DMS53 (cell line): ENCODE measurements at places on chromosomes 13 and 19.

DNA sequence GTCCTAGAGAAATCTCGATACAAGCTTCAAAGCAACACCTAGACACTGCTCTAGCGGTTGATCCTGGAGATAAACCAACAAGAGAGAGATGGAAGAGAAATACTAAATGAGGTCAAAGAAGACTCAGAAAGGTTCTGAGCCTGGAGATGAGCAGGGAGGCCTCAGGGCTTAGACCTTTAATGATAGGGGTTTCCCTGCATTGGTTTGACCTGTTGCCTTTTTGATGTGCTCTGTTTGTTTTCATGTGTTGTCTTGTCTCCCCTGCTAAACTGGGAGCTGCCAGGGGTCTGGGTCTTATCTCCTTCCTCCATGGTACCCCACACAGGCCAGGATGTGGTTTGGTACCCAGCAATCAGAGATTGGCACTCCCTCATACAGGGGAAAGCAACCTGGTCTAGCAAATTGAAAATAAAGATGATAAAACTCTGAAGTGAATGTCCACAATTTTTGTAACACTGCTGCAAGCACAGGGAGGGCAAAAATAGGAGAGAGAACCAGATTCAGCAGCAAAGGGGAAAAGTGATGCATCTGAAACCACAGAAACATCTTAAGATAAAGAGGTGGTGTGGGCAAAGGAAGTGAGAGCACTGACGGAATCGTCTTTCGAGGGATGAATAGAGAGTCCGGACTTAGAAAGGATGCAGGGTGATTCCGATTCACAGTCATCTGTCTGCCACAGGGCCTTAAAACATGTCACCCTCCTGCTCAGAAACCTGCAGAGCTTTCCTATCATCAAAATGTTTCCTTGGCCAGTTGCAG is 3.5 kb downstream of the FFAR2 start:
- no peak for DNase-seq

DNA sequence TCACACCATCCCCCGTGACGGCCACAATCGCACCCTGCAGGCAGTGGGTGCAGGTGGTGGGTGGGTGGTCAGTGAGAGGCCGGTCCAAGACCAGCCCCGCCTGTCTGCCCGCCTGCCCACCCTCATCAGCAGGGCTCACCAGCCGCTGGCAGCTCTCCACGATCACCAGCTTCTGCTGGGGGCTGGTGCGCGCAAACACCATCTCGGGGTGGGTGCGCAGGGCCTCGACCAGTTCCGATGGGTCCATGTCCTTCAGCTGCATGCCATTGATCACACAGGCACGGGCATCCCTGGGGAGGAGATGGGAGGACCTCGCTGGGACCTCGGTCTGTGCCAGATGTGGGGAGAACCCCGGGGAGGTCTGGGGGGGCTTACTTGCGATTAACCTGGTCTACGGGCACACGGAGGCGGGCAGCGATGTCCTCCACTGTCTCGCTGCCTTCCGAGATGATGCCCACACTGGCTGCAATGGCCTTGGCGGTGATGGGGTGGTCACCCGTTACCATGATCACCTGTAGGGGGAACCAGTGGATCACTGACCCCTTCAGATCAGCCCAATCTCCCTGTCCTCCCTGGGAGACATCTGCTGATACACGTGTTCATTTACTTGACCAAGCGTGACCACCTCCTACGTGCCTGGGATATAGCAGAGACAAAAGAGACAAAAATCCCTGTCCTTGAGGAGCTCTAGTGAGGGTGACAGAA is 8.0 kb downstream of the ATP4A start:
- peak; percentile 74 for DNase-seq

- DNase-seq: no peak
Observed at GRCh38 chr19:18490728-18491127, 31.1 kb downstream of the ELL start.

DNA sequence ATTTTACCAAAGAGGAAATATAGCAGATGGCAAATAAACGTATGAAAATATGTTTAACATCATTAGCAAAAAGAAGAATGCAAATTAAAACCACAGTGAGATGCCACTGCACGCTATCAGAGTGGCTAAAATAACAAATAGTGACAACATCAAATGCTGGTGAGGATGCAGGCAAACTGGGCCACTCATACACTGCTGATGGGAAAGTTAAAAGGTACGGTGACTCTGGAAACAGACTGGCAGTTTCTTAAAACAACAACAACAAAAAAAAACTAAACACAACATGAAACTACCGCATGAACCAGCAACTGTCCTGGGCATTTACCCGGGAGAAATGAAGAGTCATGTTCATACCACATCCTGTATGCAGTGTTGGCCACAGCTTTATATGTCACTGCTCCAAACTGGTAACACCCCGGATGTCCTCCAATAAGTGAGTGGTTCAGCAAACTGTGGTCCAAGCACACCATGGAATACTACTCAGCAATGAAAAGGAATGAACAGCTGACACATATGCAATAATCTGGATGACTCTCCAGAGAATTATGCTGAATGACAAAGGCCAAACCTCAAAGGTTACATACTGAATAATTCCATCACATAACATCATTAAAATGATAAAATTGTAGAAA is 22.3 kb downstream of the EPS15L1 start:
- no peak for DNase-seq

DNA sequence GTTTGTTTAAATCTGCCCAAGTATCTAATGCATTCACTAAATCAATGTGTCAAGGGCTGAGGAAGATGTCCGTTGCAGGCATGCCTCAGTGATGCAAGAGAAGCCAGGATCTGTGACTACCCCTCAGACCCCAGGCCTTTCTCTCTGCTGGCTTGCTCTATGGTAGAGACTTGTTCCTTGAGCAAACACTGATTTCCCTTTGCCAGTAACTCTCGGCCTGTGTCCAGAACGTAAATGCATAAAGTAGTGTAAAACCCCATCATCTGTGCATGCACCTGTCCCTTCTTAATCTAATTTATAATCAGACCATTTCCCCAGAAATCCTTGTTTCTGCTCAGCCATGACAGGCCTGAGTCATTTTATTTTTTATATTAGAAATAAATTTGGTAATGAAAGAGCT is 28.7 kb upstream of the FRY start:
- no peak for DNase-seq

- no peak for DNase-seq
Observed at GRCh38 chr13:93620181-93620765, 393.7 kb downstream of the GPC6 start.

DNA sequence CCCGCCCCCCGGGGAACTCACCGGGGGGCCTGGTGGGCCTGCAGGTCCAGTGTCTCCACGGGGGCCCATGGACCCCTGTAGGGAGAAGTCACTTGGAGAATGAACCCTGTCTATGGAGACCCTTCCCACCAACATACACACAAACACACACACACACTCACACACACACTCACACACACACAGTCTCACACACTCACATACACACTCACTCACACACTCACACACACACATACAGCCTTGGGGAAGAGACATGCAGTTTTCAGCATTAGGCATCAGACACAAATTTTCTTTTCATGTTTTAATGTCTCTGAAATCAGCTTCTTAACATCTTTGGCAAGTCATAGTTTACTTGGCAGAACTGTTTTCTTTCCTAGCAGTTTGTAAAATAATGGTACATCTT is 31.0 kb upstream of the OLFM2 start:
- peak; percentile 29 for DNase-seq

DNA sequence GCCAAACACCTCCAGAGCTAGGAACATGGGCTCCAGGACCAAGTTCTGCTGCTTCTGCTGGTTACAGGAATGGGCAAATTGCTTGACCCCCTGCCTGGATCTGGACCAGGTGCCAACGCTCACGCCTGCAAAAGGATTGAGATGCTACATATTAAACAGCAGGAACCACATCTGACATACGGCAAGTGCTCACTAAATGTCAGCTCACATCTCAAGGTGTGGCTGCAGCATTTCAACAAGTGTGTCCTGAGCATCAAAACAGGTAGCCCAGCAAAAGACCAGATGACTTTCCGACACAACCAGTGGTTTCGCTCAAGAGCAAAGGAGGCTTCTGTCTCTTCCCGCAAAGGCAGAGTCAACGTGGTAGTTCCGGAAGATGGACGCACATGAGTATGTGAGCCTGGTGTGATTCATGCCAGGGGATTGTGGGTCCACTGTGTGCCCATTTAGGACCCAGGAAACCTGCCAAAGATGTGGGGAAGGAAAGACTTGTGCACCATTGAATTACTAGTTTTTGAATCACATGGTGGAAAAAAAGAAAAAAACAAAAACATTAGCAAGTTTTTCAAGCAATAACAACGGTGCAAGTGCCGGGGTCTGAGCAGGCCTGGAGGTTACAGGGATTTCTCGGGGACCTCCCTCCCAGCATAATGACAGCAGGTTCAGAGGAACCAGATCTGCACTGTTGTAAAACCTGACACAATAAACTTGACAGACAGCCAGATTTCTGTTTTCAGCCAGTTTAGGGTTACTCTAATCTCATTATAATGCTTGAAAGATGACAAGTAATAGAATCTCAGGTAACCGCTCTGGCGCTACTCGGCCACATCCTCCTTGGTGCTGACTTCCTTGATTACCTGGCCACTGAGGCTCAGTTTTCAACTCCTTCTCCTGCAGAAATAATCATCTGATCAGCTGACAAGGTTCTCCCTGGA is 77.9 kb downstream of the SOX1 start:
- no peak for DNase-seq

DNA sequence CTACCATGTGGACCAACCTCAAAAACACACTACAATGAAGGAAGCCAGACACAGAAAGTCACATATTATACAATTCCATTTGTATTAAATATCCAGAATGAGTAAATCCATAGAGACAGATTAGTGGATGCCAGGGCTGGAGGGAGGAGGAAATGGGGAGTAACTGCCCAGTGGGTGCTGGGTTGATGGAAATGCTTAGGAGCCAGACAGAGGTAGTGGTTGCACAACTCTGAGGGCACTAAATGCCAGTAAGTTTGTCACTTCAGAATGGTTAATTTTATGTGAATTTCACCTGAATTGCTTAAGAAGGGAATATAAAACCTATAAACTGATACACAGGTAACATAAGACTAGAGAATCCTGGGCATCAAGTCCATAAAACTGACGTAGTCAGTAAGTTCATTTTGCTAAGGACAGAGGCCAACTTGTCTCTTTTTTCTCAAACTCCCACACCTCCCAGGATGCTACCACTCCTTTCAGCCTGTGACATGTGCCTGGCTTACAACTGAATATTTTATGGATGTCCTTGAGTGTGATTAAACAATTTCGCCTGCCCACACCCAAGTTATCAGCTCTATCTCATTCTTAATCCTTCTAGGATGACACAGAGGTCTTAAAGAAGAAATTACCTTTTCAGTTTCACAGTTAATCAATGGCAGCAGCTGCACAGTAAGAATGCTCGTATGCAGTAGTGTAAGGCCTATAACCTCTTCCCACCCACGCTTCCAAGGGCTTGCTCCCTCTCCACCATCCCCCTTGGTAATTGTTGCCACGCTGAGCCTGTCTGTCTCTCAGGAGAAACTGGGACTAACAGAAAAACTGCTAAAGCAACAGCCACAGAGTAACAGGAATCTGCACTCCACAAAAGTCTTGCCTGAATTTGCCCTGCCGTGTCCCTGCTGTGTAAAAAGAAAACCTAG is 5.9 kb upstream of the MLNR start:
- DNase-seq: no peak

GRCh38 chr13:108957369-108958012 is 328.1 kb downstream of the MYO16 start:
- no peak for DNase-seq

DNA sequence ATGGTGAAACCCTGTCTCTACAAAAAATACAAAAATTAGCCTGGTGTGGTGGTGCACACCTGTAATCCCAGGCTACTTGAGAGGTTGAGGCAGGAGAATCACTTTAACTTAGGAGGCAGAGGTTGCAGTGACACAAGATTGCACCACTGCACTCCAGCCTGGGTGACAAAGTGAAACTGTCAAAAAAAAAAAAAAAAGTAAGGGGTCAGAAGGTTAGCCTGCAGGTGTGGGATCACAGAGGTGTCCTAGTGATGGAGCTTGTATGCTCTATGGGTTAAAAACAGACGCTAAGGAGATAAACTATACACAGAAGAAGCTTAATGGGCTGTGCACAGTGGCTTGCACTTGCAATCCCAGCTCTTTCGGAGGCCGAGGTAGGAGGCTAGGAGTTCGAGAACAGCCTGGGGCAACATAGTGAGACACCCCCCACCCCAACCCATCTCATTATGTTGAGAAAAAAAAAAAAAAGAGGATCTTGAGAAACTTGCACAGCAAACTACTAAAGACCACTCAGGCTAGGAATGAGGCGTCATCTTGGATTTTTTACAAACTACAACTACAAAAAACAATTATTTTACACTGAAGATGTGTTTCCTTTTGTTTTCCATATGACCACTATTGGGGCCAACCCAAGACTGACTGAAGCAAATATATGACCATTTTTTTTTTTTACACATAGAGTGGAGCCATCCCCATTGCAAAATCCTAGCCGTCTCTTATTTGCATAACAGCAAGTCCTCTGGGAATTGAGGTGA is 7.9 kb downstream of the FOSB start:
- DNase-seq: peak; percentile 45

GRCh38 chr13:95075506-95075905 is 225.7 kb downstream of the ABCC4 start:
- DNase-seq: no peak

DNA sequence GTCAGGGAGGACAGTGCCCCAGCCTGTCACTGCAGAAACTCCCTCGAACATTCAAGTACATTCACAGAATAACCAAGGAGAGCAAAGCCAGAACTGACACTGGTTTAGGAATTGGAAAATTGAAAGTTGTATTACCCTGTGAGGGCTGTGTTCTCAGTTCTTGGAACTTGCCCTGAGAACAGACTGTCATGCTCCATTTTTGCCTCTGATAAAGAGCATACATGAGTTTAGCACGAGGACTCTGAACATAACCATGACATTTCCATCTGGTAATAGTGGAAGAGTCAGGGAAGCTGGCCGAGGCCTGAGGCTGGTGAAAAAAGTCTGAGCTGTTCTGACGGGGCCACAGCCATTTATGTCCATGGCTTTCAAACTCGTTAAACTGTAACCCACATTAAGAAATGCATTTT is 15.2 kb upstream of the SLC25A30 start:
- DNase-seq: no peak

- peak; percentile 82 for DNase-seq
Observed at GRCh38 chr19:913080-913748, at the start of gene R3HDM4. Gene R3HDM4, minus strand, starts transcription at chr19:913219. Its CDS starts 62 bp downstream, at chr19:913157.

GRCh38 chr19:16951529-16951928 is 62.7 kb downstream of the F2RL3 start:
- DNase-seq: no peak

DNA sequence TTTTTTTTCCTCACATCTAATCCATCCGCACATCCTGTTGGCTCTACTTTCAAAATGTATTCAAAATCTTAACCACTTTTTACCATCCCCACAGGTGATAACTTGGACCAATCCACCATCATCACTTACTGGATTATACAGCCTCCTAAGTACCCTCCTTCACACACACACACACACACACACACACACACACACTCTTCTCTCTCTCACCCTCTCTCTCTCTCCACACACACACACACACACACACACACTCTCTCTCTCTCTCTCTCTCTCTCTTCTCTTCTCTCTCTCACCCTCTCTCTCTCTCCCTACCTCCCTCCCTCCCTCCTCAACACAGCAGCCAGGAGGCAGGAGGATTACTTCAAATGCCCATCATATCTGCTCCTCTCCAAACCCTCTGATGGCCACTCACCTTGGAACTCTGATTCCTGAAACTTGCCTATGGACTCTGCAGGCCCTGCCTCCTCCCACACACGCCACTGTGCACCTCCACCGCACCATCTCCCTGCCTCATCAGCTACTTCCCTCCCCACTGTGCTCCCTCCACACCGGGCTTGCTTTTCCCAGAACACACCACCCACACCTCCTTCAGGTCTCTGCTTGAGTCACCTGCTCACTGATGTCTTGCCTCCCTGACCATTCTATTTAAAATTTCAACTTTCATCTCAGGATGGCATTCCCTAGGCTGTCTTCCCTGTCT is 39.7 kb downstream of the RCBTB2 start:
- no peak for DNase-seq
